ENCODE measurements at places on chromosomes 11 and 22.

GRCh38 chr11:7642747-7643146 is 30.6 kb downstream of the CYB5R2 start:
- DNase-seq: no peak

DNA sequence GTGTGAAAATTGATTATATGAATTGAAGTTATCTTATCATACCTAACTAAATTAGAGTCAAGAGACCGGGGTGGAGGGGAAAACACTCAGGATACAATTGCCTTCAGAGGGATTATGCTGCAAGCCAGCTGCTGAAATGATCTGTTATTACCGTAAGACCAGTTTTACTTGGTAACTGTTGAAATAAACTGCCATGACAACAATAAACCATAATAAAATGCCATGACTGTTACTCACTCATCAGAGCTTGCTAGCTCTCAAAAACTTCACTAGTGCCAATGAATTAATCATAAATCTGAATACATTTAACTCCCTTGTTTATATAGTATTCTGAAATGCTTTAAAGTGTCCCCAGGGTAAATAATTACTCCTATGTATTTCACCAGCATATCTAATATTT is 68.2 kb downstream of the CASP12 start:
- no peak for DNase-seq

DNA sequence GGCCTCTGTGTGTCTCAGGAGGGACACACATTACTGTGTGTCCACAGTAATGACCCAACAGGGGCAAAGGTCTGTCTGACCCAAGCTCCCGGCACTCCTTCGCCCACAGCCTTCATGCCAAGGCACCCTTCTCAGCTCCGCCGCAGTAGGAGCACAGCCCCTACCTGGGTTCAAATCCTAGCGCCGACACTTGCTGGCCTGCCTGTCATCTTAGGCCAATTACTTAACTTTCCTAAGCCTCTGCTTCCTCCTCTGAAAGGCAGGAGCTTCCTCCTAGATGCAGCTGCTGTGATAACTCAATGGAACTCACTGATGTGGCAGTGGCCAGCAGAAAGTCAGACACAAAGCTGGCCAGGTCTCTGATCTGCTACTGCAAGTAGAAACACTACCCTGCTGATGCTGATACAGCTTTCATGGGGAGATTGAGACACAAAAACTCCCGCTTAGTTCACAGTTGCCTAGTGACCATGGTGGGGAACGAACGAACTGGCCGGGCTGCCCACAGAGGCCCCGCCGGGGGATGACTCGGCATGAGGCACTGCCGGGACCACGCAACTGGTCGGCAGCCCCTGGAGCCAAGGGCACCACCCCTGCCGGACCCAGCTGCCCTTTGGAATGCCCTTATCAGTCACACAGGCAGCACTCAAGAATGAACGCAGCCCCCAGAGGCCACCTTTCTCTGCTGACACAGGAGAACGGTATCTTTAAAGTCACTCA is 8.1 kb downstream of the EHD1 start:
- no peak for DNase-seq

DNA sequence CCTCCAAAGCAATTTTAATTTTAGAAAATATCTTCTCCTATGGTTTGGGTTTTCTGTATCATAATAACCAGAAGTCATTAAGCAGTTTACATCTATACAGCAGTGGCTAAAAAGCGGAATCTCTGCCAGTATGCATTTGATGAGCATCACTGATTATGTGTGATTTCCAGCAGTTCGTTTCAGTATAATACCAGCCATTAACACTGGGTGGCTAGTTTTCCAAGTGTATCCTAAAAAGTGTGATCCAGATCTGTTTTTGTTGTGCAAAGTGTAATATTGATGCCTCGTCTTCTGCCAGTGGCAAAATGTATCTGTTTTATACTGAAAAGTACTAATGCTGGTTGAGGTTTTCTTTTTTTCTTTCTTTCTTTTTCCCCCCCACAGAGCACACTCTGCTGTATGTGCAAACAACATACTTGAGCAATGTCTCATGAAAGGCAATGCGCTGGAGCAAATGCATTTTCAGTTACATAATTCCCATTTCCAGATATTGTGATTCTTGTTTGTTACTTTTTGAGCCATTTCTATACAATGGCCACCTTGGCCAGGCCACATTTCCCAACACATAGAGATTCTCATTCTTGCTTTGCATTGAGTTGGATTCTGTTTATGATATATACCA is 64.2 kb downstream of the SLC36A4 start:
- DNase-seq: no peak

GRCh38 chr11:134264966-134265764 is 11.0 kb upstream of the GLB1L3 start:
- no peak for DNase-seq

DNA sequence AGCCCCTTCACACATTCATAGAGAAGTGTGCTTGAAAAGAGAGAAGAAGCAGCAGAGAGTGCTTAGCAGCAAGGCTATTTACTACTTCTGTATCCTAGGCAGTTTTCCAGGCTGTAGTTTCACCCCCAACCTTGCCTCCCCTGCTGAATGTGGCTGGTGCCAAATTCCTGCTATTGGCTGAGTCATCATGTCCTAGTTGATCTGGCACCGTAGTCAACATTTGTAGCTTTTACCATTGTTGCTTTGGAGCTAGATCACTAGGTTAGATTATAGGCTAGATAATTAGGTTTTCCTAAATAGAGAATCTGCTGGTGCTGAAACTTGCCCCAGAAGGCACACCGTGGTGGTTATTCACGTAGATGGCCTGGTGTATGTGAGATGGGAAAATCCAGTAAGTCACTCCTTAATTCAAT is 32.7 kb downstream of the ARHGAP42 start:
- no peak for DNase-seq

- no peak for DNase-seq
These were observed 1.1 kb upstream of the PHLDB1 start for GRCh38 chr11:118606157-118606843.

DNA sequence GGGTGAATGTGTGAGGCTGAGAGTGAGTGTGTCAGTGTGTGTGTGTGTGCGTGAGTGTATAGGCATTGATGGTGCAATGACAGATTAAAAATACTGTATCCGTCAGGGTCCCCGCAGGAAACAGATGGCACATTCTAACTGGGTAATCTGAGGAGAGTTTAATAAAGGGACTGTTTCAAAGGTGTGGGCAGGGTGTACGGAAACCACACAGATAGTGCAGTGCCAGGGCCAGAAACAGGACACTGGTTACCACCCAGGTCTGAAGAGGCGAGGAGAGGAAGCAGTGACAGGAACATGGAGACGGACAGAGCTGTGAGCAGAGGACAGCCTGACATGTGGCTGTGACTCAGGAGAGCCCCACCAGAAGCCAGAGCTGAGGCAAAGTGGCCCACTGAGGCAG is 16.5 kb downstream of the P2RX3 start:
- DNase-seq: no peak

DNA sequence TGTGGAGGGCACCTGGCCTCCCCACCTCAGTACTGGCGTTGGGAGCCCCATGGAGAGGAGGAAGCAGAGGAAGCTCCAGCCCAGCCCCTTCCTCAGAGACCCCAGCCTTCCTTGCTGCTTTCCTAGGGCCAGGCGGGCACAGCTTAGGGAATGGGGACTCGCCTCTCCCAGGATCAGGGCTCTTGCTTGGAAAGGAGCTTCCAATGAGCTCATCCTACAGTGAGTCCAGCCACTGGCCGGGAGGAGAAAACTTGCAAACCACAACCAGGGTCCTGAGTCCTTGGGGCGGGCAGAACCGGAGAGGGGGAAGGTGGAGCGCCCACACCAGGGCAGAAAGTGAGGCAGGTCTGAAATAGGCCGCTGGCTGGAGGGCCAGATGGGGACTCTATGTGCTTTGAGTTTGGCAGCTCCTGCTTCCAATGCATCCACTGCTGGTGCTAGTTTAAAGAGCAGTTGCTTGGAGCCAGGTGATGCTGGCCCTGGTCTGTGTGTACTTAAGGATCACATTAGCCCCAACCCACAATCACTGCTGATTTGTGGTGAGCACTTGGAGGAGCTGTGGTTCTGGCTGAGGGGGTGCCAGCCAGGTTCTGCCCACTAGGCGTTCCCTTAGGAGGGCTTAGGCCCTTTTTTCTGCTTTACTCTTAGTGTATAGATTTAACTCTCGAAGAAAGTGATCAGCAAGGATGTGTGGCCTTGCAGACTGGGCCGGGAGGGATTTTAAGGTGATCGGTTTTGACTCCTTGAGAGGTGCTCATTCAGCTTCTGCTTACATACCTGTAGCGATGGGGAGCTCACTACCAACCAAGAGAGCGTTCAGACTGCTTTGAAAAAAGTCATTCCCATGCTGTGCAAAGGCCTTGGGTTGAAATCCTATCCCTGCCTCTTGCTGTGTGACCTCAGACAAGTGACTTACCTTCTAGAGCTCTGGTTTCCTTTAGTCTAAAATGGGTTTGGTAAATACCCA is 81.9 kb downstream of the TP53I11 start:
- DNase-seq: no peak

GRCh38 chr11:101860696-101861427 is 53.9 kb upstream of the CEP126 start:
- peak; percentile 33 for DNase-seq

GRCh38 chr11:123702696-123703095 is 38.8 kb downstream of the ZNF202 start:
- DNase-seq: no peak

DNA sequence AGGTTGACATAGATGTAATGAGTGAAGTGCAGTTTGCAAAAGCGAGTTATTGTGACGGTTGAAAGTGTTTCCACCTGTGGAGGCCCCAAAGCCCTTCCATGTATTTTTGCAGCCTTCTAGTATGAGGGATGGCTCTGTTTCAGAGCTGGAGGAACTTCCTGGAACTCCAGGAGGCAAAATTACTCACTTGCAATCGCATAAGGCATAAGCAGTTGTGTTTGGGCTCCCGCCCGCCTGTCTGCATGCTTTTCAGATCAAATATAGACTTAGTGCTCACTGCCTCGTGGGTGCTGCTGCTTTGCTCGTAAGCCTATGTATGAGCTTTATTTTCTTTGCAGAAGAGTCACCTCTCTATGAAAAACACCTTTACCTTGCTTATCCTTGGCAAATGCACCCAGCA is 146.8 kb upstream of the LARGE1 start:
- no peak for DNase-seq

- DNase-seq: no peak
These were observed 1.8 kb upstream of the AMPD3 start for GRCh38 chr11:10453261-10453660.

GRCh38 chr11:14539982-14540421 is 19.8 kb upstream of the PSMA1 start:
- DNase-seq: no peak

GRCh38 chr11:12717851-12718291 is 43.6 kb downstream of the TEAD1 start:
- no peak for DNase-seq

DNA sequence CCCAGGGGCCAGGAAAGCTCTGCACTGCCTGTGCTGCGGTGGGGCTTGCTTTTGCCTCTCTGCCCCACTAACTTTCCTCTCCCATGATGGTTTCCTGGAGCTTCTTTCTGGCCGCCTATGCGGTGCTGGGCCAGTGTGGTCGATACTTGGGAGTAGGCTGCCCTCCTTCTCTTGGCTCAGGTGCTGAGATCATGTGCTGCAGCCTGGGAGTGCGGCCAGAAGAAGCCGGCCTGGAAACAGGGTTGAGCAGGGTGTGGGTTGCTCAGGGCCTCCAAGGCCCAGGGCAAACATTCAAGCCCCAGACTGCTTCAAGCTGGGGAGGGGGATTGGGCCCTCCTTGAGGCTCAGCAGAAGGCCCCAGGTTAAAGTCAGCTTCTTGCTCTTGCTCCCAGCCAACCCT is 125.0 kb downstream of the NTM start:
- DNase-seq: no peak

DNA sequence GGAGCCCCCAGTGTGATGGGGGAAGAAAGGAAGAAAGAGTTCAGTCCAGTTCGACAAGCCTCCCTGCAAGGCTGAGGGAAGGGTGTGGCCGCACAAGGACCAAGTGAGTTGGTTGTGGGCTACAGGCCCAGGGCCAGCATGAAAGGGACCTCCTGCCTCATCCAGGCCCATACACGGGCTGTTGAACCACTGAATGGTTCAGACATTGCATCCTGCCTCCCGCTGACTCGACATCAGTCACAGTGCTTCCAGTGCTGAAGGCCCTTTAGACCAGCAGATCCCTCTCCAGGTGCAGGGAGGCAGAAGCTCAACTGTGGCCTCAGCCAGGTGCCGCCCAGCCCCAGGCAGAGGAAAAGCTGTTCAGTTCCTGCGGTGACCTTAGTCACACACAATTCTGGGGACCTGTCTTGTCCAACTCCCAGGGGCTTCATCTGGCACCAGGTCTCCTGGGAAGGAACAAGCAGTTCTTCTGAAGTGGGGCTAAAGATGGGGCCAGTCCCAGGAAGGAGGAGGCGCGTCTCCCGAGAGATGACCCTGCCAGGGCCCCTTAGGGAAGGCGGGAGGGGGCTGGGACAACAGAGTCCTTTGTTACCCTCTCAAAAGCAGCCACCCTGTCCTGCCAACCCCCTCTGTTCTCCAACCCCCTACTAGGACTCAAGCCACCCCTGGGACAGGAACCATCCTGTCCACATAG is 6.6 kb downstream of the ARRB1 start:
- DNase-seq: no peak

- no peak for DNase-seq
These were observed 679 bp downstream of the B4GAT1 start for GRCh38 chr11:66346476-66347424.

GRCh38 chr11:118047749-118048148 is 29.1 kb upstream of the TMPRSS4 start:
- no peak for DNase-seq

- DNase-seq: no peak
These were observed 91.7 kb downstream of the TENM4 start for GRCh38 chr11:79348976-79349682.

DNA sequence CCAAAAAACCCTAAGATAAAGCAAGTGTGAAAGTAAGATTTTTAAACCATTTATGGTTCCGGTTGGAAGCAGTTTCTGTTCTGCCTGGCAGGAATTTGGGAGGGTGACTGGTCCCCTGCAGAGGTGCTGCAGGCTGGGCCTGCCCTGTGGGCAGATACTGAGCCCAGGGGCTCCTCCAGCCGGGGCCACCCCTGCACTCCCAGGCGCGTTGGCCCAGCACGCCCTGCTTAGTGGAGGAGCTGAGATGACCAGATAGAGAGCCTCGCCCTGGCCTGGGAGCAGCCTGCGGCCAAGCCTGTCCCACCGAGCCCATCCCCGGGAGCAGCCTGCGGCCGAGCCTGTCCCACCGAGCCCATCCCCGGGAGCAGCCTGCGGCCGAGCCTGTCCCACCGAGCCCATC is 8.0 kb downstream of the PHLDA2 start:
- no peak for DNase-seq

GRCh38 chr11:75574698-75575602 is 12.9 kb downstream of the SERPINH1 start:
- no peak for DNase-seq

GRCh38 chr11:1839924-1840779 is 1.4 kb downstream of the TNNI2 start:
- DNase-seq: no peak

- DNase-seq: no peak
These were observed 93.1 kb upstream of the ZC3H12C start for GRCh38 chr11:110000031-110000502.

GRCh38 chr11:106087815-106088435 is 10.5 kb downstream of the AASDHPPT start:
- no peak for DNase-seq

- no peak for DNase-seq
These were observed 2.0 kb downstream of the OR8D4 start for GRCh38 chr11:123903932-123904331.

GRCh38 chr11:69352715-69353319 is 58.9 kb downstream of the MYEOV start:
- DNase-seq: peak; percentile 26
